ENCODE measurements at places on chromosomes 12 and 14. TPM values are rescaled to one million over a fixed set of nuclear protein-coding genes. Genes with fewer than 3 reads are reported as not detected.

Gene PAH
- not detected for total RNA-seq

Gene CCDC175
- not detected for total RNA-seq

Gene CIDEB
- total RNA-seq: 0.20 TPM

Gene PLA2G1B
- not detected for total RNA-seq

DNA sequence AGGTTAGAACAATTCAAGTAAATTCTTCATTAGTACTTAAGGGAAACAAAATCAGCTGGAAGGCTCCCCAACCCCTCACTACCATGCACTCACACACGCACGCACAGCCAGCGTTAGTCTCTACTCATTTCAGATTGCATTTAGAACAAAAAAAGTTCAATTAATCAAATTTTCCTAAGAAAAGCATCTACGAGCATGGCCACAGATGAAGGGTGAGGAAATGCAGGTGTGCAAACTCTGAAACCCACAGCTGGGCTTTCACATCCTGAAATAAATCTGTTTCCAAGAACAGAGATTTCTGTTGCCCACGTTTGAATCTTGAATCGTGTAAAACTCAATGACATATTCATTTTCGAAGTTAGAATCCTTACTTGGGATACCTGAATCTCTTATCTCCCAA, 62.6 kb downstream of the SEL1L start:
- DNase-seq: no peak

GRCh38 chr14:59305231-59305630, 116.8 kb downstream of the DAAM1 start:
- DNase-seq: peak; percentile 21

GRCh38 chr12:108157870-108158459, 28.9 kb downstream of the WSCD2 start:
- no peak for DNase-seq

DNA sequence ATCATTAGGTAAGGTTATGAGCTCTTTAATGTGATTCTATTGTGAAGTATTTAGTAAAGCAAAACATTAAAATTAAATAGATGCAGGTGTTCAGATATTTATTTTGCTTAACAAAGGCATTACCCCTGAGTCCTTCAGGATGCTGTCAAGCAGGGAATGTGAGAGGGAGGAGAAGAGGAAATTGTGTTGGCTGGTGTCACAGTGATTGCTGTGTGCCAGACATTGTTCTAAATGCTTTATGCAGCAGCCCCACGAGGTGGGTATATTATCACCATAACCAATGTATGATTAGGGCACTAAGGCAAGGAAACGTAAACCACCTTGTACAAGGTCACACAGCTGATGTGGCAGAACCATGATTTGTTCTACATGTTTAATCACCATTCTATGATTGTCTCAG, 80.1 kb downstream of the STAB2 start:
- DNase-seq: no peak

DNA sequence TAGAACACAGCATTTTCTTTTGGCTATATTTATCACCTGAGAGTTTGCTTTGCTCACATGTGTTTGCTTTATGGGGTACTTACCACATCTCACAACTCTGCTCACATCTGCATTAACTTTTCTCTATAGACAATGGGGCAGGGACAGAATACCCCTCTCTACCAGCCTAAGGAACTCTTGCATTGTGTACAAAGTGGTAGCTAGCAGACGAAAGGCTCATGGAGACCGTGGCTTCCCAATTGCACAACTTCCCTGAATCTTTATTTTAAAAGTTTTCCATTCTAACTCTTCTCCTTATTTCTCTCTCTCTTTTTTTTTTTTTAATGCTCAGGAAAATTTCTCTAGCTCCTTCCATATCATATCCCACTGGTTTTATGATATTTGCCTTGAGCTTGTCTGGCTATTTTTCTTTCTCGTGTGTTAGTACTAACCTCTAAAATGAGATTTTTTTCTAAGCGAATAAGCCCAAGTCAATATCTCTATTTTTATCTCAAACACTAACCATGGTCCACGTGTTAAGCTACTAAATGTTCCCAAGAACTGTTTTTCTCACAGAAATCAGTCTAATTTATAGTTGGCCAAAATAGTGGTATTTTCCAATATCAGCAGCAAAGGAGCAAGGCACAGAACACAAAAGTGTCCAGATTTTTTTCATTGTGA, 155.2 kb downstream of the STXBP6 start:
- no peak for DNase-seq

DNA sequence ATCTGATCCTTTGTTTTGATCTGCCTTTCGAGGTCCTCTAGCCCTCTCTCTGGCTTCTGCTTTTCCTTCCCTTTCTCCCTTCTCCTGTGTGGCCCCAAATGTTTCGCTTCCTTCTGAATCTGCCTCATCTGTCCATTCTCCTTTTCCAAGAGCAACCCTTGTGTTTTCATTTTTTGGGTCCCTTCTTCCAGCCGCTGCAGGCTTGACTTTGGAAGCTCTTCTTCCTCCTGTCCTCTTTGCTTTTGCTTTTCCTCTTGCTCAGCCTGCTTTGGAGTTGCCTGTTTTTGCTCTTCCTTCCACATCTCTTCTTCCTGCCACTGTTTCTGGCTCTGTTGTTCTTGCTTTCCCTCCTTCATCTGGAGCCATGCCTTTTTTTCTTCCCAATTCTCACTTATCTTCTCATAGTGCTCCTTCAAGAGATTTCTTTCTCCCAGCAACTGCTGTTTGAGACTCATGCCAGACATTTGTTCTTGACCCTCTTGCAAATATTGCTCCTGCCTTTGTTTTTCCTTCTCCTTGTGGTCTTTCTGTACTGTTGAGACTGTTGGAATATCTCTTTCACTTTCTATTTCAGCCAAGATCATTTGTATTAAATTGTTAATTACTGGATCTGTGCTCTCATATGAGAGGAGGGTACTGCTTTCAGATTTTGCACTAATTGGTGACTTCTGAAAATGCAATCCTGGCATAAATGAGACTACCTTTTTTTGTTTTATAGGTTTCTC, 42.4 kb downstream of the FAM186A start:
- no peak for DNase-seq

Data from HFFc6 (cell line).